Stimulated activated CD4-positive, alpha-beta T cell treated with anti-CD3 and anti-CD28 coated beads, Interleukin-2, amount 100 ng/mL, for 4 hours (primary cell): ENCODE measurements at places on chromosomes 3 and 15.

- no peak for DNase-seq
Measured at GRCh38 chr15:58332676-58333400, 99.0 kb upstream of the LIPC start.

GRCh38 chr3:95387242-95388021 lies 1324.6 kb downstream of the NSUN3 start:
- DNase-seq: no peak

DNA sequence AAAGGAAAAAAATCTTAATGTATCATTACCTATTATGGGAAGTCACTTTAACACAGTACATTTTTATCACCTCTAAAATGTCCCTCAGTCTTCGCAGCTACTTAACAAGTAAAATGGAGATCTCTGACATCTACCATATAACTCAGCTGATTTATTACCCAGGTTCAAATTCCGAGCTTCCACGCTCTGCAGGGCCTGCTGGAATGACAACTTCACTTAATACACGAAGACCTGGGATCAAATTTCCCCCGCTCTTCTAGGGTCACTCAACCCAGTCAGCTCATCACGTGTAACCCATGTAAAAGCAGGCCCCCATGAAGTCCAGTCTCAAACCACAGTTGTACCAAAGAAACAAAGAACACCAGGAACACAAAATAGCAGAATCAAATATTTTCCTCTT lies 44.2 kb upstream of the ACP3 start:
- DNase-seq: no peak

- DNase-seq: no peak
Measured at GRCh38 chr3:23000371-23000770, 202.8 kb upstream of the UBE2E2 start.

GRCh38 chr15:65916664-65917406 lies 47.5 kb downstream of the RAB11A start:
- DNase-seq: peak; percentile 5

DNA sequence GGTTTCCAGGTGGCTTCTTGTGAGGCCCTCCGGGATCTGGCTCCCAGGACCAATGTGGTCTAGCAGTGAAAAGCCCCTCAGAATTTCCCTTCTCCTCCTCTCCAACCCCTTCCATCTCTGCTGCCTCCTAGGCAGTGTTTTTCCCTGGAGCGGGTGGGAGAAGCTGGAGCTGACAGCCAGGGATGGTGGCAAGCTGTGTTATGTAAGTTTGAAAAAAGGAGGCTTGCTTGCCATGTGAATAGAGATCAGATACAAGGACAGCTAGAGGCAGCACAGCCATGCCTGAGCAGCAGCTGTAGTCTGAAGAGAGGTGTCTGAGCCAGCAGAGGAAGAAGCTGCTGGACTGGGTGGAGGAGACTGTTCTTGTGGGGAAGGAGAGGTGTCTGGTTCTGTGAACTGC lies 20.6 kb downstream of the SNAPC5 start:
- no peak for DNase-seq

GRCh38 chr3:159964166-159964973 lies 24.3 kb upstream of the IL12A start:
- no peak for DNase-seq

GRCh38 chr3:189094539-189094938 lies 77.2 kb upstream of the TPRG1 start:
- no peak for DNase-seq

- no peak for DNase-seq
Measured at GRCh38 chr3:59935025-59935424, 885.2 kb upstream of the CFAP20DC start.
